ENCODE measurements at places on chromosomes 12 and 14.
A peak's percentile ranks its signal among the peaks of the same experiment; 100 is the strongest.

DNA sequence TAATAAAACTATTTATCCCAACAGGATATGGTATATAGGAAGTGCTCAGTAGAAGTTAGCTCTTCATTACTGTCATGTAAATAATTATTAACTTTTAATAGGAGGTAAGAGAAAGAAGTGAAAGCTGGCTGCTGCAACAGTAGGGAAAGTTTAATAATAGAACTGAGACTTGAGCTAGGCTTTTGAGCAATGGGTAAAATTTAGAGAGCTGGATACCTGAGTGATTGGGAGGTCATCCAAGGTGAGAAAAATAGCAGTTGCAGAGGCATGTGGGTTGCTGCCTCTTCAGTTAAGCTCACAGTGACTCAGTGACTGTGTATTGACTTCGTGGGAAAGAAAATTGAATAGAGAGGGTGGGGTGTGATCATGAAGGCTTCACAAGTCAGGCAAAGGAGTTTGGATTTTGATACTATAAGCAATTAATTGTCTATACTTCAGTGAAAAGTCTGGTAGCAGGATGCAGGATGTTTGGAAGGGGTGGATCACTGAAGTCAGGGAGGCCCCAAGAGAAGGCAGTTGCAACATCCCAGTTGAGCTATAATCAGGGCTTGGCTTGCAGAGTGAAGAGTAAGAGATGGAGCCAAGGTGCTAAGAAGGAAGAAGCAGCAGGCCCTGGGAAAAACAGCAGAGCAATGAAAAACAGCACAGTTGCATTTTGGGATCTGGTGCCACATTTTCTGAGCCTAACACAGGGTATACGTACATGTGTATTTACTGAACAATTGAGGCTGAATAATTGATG, 172.0 kb upstream of the FRMD6 start:
- no peak for DNase-seq

DNA sequence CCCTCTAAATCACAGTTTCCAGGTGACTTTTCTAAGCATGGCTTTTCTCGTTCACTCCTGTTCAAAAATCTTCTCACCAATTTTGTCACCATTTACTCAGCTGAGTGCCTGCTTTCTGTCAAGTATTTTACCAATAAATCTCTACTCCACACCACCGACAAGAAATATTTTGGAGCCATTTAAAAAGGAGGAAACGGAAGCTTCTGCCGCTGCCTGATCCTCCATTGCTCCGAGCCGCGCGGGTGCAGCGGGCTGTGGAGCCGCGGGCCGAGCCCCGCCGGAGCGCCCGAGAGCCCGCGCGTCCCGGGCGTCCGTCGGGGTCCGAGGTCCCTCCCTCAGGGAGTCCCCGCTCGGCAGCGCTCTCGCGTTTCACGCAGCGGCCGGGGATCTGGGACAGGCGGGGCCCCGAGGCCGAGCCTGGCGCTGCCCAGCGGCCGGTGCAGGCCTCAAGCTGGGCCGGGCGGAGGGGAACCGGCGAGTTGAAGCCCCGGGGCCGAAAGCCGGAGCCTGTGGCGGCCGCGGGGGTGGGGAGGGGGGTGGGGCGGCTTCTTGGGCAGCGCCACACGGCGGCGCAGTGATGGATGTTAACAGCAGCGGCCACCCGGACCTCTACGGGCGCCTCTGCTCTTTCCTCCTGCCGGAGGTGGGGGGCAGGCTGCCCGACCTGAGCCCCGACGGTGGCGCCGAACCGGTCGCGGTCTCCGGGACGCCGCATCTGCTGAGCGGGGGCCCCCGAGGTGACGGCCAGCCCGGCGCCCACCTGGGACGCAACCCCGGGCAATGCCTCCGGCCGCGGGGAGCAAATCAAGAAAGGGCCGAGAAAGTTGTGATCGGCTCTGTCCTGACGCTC, 1.1 kb upstream of the HEBP1 start:
- peak; percentile 48 for DNase-seq

GRCh38 chr14:61152851-61153364, 128.2 kb downstream of the TMEM30B start:
- DNase-seq: no peak

GRCh38 chr12:125983094-125983783, 918.0 kb downstream of the AACS start:
- no peak for DNase-seq

DNA sequence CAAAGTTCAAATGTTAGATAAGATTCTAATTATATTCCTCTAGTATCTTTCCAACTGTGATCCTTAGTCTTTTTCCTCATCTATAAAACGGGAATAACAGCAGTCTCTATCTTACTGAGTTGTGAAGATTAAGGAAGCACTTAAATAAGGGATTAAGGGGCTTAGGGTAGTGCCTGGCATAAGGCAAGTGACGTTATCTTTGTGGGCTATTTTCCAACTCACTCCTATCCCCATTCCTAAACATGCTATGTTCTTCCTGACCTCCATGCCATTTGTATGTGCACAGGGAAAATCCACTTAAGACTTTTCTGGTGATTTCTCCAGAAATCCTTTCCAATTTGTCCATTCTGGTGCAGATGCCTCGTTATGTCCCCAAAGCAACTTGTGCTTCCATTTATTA, 33.3 kb downstream of the SUPT16H start:
- no peak for DNase-seq

DNA sequence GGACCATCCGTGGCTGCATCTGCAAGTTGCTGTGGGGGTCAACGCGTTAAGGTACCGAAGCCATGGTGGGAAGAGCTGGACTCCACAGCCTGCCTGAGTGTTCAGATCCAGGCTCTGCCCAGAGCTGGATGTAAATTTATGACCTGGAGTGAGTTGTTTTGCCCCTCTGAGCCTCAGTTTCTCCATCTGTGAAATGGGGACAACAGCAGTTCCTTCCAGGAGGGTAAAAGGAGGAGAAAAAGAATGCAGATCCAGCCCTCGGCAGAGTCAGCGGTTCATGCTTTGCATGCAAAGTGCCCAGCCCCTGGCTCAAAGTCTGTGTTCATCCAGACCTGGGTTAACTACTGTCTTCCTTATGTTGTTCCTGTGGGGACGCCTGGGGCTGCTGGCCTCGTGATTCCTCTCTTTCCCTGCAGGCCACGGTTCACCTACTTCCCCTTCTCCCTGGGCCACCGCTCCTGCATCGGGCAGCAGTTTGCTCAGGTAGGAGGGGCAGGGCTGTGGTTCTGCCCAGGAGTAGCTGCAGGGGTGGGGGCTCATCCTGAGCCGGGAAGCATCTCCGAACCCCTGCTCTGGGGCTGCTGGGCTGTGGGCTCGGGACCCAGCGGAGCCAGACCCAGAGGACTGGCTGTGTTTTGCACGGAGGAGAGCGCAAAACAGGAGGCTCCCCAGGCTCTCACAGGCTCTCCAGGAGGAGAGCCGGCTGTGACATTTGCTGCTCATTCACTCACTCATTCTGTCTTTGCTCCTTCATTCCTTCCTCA, 41.9 kb downstream of the CYP46A1 start:
- DNase-seq: no peak
